ENCODE measurements at places on chromosomes 11 and 22. TPM values are rescaled to one million over a fixed set of nuclear protein-coding genes. Genes with fewer than 3 reads are reported as not detected.

Gene CALCB
- total RNA-seq, result 0.89 TPM

Gene PATE2
- not detected for total RNA-seq

Gene LRRC75B
- total RNA-seq, result 1.0 TPM

Gene RAG2
- not detected for total RNA-seq

Gene CD248
- total RNA-seq, result 2.5 TPM

Gene APOL4
- total RNA-seq, result 0.57 TPM

Gene VSIG2
- 0.22 TPM for total RNA-seq

Gene DNAJB7
- total RNA-seq, result not detected

Gene BAIAP2L2
- 0.55 TPM for total RNA-seq

GRCh38 chr11:126790550-126791081 lies 210.0 kb downstream of the KIRREL3 start:
- H3K4me3 ChIP-seq, result no peak overlapping the region
- no peaks in the 10 kb centered on the region for H3K36me3 ChIP-seq
- no peaks in the 10 kb centered on the region for H3K4me1 ChIP-seq
- no peak overlapping the region for H3K27ac ChIP-seq
- DNase-seq, result no peak
- H3K27me3 ChIP-seq, result peaks cover 1% of the 10 kb centered on the region

DNA sequence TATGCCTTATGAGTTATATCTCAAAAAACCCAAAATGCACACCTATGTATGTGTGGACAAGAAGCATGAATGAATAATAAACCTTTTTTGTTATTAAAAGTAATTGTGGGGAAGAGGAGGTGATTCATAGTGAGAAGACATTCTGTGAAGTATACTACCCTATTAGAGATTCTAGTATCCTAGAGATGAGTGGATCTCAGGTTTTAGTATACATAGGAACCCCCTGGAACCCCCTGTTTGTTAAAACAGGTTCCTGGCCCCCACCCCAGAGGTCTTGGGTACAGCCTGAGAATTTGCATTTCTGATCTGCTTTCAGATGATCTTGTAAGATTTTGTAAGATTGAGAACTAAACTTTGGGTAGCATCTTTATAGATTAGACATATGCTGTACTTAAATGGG lies 17.5 kb downstream of the NUCB2 start:
- H3K27me3 ChIP-seq, result no peaks in the 10 kb centered on the region
- peaks cover 69% of the 10 kb centered on the region for H3K36me3 ChIP-seq
- H3K27ac ChIP-seq, result no peak overlapping the region
- DNase-seq, result no peak

DNA sequence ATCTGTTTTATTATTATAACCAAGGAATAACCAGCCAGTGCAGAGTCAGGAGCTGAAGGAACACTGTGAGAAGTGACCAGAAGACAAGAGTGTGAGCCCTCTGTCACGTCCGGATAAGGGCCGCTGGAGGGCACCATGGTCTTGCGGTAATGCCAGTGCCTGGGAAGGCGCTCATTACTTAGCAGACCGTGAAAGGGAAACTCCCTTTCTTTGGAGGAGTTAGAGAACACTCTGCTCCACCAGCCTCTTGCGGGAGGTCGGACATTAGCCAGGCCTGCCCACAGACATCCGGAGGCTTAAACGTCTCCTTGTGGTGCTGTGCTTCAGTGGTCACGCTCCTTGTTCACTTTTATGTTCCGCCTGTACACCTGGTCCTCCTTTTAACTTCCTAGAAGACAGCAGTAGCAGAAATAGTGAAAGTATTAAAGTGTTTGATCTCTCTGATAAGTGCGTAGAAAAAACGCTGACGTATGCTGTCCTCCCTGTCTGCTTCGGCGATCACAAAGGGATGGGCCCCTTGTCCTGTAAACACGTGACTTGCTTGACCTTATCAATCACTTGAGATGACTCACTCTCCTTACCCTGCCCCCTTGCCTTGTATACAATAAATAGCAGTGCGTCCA lies 120.6 kb upstream of the LMO1 start:
- no peak overlapping the region for H3K27ac ChIP-seq
- H3K36me3 ChIP-seq, result no peaks in the 10 kb centered on the region
- peaks cover under 1% of the 10 kb centered on the region for H3K27me3 ChIP-seq
- DNase-seq, result no peak
- no peak overlapping the region for H3K4me3 ChIP-seq

DNA sequence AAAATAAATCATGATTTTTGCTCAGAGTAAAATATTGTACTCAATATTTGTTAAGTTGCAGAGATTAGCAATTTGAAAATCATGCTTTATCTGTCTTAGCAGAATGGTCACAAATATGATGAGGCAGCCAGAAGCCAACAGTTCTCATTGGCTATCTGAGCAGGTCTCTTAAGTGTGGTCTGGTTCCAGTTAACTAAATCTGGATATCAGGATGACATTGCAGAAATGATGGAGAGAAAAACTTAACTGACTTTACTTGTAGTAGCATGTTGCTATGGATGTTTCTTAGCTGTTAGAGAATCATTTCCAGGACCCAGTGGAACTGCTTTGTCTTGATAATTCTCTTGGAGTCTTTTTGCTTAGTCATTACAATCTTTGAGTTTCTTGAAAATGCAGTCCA lies 1070.3 kb downstream of the JRKL start:
- DNase-seq, result no peak
- H3K27me3 ChIP-seq, result no peaks in the 10 kb centered on the region
- H3K4me3 ChIP-seq, result no peak overlapping the region
- H3K36me3 ChIP-seq, result no peaks in the 10 kb centered on the region

- H3K27me3 ChIP-seq, result no peaks in the 10 kb centered on the region
- no peak for DNase-seq
- H3K4me1 ChIP-seq, result no peaks in the 10 kb centered on the region
- H3K4me3 ChIP-seq, result no peak overlapping the region
Measured at GRCh38 chr11:70111269-70112016, 33.3 kb downstream of the ANO1 start.

DNA sequence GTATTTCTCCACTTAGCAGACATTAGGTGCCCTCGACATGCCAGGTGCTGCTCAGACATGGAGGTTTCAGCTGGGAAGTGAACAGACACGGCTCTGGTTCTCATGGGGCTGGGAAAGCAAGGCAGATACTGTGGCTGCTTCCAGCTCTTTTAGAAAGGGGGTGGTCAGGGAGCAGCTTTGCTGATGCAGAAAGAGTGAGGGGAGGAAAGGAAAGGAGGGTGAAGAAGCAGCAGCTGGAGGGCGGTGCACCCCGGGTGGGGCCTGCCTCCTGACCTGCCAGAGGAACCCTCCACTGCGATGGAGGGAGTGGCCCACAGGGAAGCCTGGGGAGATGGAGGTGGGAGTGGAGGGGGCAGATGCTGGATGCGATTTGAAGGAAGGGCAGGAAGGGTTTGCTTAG lies 76.8 kb downstream of the MORC2 start:
- H3K4me1 ChIP-seq, result peaks cover 21% of the 10 kb centered on the region
- H3K27ac ChIP-seq, result peak overlapping the region; percentile 9
- no peaks in the 10 kb centered on the region for H3K27me3 ChIP-seq
- DNase-seq, result no peak

DNA sequence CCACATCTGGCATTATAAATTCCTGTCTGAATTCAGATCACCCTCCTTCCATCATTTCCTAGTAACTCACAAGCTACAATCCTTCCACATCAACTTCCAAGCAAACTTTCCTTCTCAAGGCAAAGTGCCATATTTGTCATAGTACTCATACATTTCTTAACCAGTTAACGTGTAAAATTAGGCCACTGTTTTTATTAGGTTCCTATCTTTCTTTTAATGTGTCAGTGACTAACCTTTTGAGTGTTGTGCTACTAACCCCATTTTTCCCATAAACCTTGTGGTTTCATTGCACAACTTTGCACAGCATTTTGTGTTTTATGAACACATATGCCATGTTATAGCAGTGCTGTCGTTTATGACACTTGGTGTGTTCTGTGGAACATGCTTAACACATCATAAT lies 90.1 kb downstream of the KIF18A start:
- DNase-seq, result no peak
- peaks cover 13% of the 10 kb centered on the region for H3K36me3 ChIP-seq
- no peaks in the 10 kb centered on the region for H3K4me1 ChIP-seq

- H3K4me3 ChIP-seq, result no peak overlapping the region
- H3K36me3 ChIP-seq, result no peaks in the 10 kb centered on the region
- H3K27ac ChIP-seq, result no peak overlapping the region
Measured at GRCh38 chr11:5992604-5993251, 5.9 kb upstream of the OR52L1 start.

DNA sequence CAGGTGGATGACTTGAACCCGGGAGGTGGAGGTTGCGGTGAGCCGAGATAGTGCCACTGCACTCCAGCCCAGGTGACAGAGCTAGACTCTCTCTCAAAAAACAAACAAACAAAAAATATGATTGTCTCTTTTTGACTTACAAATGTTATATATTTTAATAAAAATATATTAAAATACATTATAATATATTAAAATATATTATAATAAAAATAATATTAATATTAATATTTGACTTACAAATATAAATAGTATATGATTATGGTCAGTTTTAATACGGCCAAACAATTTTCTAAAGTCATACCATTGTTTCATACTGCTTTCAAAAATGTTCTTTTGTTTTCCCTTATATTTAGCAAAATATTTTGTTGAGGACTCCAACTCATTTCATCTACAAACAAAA lies 27.2 kb upstream of the DDX6 start:
- H3K27me3 ChIP-seq, result no peaks in the 10 kb centered on the region
- no peaks in the 10 kb centered on the region for H3K36me3 ChIP-seq
- no peak overlapping the region for H3K4me3 ChIP-seq

GRCh38 chr11:64498136-64498535 lies 92.9 kb upstream of the SLC22A12 start:
- no peak for DNase-seq
- H3K27me3 ChIP-seq, result peaks cover 14% of the 10 kb centered on the region
- no peak overlapping the region for H3K4me3 ChIP-seq
- no peaks in the 10 kb centered on the region for H3K36me3 ChIP-seq
- no peak overlapping the region for H3K27ac ChIP-seq

DNA sequence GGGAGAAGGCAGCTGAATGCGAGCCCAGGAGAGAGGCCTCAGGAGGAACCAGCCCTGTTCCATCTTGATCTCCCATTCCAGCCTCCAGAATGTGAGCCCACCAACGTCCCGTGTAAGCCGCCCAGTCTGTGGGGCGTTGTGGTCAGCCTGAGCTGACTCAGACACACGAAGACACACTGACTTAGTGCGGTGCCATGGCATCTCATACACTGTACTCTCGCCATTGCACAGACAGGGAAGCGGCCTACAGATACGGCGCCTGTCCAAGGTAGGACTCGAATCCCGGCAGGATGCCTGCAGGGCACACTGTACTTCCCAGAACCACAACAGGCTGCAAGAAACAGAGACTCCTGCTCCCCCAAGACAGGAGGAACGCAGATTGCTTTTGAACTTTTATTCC lies 179.6 kb downstream of the CTTN start:
- H3K27ac ChIP-seq, result no peak overlapping the region
- H3K4me3 ChIP-seq, result no peak overlapping the region

GRCh38 chr11:62715150-62716130 lies 8.0 kb downstream of the GNG3 start:
- H3K27ac ChIP-seq, result peak overlapping the region; percentile 63
- DNase-seq, result no peak

DNA sequence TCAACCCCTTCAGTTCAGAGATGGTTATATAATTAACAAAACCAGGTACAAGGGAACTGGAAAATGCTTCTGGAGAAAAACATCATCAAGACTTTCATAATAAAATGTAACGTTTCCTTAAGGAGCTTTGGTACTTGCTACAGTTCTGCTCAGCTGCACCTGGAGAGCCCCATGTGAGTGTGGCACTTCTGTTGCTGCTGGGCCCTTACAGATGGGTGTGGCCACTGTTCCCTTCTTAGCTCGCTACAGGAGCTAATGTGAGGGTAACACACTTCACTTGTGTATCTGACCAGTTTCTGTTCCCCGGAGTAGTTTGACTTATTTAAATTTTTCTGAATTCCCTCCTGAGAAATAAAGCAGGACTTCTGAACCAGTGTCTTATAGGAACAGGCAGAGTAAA lies 4.0 kb downstream of the POU2AF3 start:
- H3K36me3 ChIP-seq, result no peaks in the 10 kb centered on the region
- no peak for DNase-seq
- H3K27ac ChIP-seq, result no peak overlapping the region
- no peak overlapping the region for H3K4me3 ChIP-seq
- H3K4me1 ChIP-seq, result no peaks in the 10 kb centered on the region

DNA sequence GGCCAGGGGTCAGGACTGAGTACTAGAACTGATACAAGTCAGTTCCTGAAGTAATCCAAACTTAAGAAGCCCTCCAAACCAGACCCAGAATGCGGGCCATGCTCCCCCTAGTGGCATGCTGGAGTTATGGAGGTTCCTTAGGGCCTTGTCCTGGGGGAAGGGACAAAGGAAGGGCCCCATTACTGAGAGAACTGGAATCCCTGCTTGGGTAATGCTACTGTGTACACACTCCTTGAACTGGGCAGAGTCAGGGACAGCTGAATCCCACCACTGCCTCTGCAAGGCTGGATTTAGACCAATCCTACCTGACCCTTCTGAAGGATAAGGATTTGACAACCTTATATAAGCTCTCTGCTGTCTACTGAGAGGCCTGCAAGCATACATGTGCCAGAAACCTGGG lies 97.3 kb upstream of the AKIP1 start:
- H3K4me1 ChIP-seq, result peaks cover 5% of the 10 kb centered on the region
- no peaks in the 10 kb centered on the region for H3K36me3 ChIP-seq
- H3K4me3 ChIP-seq, result no peak overlapping the region
- H3K27ac ChIP-seq, result no peak overlapping the region
- peaks cover 20% of the 10 kb centered on the region for H3K27me3 ChIP-seq

GRCh38 chr11:2266586-2267305 lies 3.6 kb downstream of the ASCL2 start:
- H3K4me3 ChIP-seq, result no peak overlapping the region
- no peaks in the 10 kb centered on the region for H3K36me3 ChIP-seq
- H3K27me3 ChIP-seq, result peaks cover 11% of the 10 kb centered on the region
- no peak overlapping the region for H3K27ac ChIP-seq

GRCh38 chr11:76676636-76677457 lies 6.3 kb upstream of the LRRC32 start:
- no peak overlapping the region for H3K4me3 ChIP-seq
- H3K27ac ChIP-seq, result no peak overlapping the region
- H3K36me3 ChIP-seq, result no peaks in the 10 kb centered on the region

DNA sequence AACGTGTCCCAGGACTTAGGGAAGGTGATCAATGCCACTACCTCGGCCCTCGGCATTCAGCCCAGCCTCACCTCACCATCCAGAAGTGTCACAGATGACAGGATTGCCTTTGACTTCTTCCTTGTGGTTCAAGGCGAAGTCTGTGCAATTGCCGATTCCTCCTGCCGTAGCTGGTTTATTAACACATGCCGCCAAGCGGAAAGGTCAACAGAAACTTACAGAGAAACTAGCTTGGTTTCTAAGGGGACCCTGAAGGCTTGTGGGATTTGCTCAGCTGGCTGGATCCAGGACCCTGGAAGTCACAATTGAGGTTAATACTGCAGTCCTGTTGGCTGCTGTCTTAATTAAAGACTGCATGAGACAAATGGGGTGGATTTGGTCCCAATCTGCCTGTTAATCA lies 65.6 kb downstream of the SHANK2 start:
- H3K27ac ChIP-seq, result no peak overlapping the region
- no peak overlapping the region for H3K4me3 ChIP-seq
- no peak for DNase-seq
- H3K4me1 ChIP-seq, result no peaks in the 10 kb centered on the region

- H3K27me3 ChIP-seq, result peaks cover 16% of the 10 kb centered on the region
- no peak overlapping the region for H3K4me3 ChIP-seq
- peaks cover 4% of the 10 kb centered on the region for H3K36me3 ChIP-seq
- DNase-seq, result peak; percentile 72
- H3K4me1 ChIP-seq, result peaks cover 1% of the 10 kb centered on the region
- H3K27ac ChIP-seq, result no peak overlapping the region
Measured at GRCh38 chr22:29245626-29246385, 22.0 kb downstream of the RHBDD3 start.

Measured in activated CD4-positive, alpha-beta T cell treated with anti-CD3 and anti-CD28 coated beads, Interleukin-2, amount 10 ng/mL, durations not matched to agents 7 days and 5 days (primary cell).